ENCODE measurements at places on chromosomes 11 and 22.

GRCh38 chr11:71171576-71171975 is 80.8 kb downstream of the SHANK2 start:
- DNase-seq = no peak

- no peak for DNase-seq
These were observed 11.6 kb downstream of the TUBGCP6 start for GRCh38 chr22:50233223-50233622.

- DNase-seq = no peak
These were observed 114.0 kb downstream of the BLID start for GRCh38 chr11:122002047-122002446.

DNA sequence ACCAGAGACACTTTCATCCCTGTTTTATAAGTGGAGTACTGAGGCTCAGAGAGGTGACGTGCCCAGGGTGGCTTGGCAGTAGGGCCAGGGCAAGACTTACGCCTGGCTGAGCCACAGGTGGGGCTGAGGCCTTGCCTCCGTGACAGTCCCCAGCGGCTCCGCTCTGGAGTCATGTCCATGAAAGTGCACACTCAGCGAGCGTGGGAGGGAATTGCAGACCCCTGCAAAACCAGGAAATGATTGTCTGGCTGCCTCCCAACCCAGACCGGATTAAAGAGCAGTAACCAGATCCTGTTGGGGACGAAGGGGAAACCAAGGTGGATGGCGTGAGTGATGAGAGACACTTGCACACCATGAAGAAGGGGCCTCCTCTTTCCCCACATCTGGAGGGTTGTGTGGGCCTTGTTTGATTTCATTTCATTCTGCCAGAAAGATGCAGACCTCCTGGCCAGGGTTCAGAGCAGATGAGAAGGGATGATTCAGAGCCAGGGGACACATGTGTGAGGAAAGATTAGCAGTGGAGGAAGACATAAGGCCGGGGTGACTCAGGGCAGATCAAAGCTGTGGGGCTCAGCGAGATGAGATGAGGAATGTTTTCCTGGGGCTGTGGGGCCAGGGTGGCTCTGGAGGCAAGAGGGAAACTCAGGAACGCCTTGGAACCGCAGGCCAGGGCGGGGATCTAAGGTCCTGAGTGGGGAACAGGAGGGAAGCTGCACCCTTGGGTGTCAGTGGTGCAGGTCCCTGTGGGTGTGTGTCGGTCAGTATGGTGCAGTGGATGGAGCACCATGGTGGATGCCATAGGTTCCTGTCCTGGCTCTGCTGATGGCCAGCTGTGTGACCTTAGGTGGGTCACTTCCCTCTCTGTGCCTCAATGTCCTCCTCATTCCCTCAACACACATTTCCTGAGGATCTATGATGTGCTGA is 29.9 kb upstream of the LRRC32 start:
- DNase-seq = no peak

- peak; percentile 61 for DNase-seq
These were observed 36.1 kb downstream of the LIMK2 start for GRCh38 chr22:31248138-31248745.

DNA sequence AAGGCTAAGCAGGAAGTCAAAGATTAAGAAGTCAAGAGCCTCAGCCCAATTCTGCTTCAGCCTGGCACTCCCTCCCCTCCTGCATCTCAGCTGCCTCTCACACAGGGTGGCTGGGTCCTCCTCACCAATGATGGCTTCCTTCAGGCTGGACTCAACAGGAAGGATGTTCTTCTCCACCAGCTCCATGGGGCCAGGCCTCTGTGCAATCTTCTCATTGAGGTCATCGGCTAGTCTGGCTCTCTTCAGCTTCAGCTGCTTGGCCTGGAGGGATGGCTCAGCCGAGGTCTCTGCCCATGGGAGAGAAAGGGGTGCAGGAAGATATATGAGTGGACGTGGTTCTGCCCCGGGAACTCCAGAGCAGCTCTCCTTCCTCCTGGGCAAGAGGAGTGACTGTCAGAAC is 59.1 kb downstream of the SGSM3 start:
- DNase-seq = no peak

DNA sequence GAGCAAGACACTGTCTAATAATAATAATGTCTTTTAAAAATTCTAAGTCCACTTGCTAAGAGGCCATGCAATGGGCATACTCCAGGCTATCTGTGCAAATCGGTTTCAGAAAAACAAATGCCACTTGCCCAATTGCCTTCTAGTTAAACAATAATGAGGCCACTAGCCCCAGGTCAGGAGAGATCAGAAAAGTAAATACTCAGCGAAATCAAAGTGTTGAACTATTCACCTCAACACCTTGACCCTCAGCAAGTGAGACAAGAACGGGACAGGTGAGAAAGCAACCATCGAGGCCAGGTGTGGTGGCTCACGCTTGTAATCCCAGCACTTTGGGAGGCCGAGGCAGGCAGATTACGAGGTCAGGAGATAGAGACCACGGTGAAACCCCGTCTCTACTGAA is 72.3 kb upstream of the SYN3 start:
- DNase-seq = no peak

- no peak for DNase-seq
These were observed 21.6 kb downstream of the P2RY2 start for GRCh38 chr11:73239571-73240189.

DNA sequence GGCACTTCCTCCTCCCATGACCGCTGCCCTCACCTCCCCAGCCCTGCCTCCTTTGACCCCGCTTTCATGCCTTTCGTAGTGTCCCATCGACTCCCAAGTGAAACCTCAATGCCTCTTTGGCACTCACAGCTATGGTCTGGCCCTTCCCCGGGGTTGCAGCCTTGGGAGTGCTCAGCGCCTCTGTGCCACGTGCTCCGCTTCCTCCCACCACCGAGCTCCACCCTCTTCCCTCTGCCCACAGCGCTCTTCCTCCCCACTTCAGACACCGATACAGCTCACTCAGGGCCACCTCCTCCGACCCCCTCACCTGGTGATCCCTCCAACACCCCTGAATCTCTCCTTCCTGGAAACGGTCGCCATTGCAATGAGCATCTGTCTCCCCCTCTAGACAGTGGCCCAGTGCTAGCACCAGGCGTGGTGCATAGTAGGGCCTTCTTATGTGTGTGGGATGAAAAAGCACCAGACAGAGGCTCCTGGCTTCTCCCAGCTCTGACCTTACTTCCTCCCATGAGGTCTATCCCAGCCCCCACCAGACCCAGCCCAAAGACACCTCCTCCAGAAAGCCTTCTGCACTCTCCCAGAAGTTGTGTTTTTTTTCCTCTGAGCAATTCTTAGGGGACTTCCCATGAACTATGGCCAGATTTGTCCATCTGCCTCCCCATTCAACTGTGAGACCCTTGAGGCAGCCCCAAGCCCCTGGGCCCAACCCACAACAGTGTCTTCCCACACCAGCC is 16.4 kb upstream of the SCGB1A1 start:
- peak; percentile 54 for DNase-seq

- DNase-seq = no peak
These were observed 52.0 kb downstream of the CADM1 start for GRCh38 chr11:115452241-115452640.

GRCh38 chr22:30245985-30246813 is at the start of gene LIF:
LIF (minus strand) TSS chr22:30246759; CDS start chr22:30246695, 64 bp downstream.
- peak; percentile 61 for DNase-seq

GRCh38 chr11:18936002-18936673 is 3.1 kb downstream of the MRGPRX1 start:
- DNase-seq = no peak

DNA sequence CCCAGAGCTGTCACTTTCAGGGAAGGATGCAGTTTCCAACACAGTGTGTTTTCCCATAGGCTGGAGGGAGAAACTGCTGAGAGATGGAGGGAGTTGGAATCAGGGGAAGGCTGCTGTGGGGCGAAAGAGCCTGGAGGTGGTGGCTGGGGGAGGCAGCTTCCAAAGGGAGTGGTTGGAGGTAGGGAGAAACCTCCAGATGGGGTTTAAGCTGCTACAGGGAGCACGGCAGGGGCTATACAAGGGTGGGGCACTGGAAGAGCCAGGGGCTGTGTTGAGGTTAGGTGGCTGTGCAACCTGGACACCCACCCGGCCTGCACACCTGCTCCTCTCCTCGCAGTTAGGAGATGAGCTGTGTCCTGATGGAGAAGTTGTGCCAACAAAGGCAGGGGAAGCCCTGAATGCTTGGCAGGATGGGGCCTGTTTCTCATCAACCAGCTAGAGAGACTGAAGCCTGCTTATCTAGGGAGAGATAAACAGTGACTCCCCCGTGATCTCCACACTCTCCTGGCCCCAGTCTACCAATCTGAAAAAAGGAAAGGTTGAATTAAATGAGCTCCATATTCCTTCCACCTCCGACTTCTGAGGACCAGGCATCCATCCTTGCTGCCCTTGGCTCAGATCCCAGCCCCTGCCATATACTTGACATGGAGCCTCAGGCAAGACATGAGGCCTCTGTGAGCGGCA is 3.6 kb upstream of the SLCO2B1 start:
- no peak for DNase-seq

- peak; percentile 73 for DNase-seq
These were observed 50.0 kb upstream of the POU2AF1 start for GRCh38 chr11:111429066-111429506.

DNA sequence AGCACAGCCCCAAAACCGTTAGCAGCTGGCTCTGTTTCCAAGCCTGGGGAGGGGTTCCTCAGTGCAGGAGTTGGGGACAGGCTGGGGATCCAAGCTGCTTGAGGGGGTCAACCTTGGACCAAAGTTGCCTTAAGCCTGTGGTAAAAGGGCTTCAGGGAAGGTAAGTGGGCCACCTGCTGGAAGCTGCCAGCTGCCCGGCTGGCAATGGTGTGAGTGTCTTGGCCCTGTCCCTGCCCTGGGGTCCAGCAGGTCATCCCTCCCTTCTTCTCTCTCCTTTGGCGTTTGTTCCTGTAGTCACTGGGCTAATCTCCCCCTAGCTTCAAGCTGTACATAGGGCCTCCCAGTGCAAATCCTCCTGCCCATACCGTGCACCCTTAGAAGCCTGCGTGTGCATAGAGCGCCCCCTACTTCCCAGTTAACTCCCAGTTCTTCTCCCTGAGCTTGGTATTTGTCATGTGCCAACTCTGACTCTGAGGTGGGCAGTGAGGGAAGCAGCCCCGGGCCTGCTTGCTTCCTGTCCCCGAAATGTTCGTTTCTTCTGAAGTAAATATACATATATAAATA is 4.4 kb downstream of the TMEM258 start:
- no peak for DNase-seq

GRCh38 chr11:118933486-118933885 is 7.8 kb upstream of the BCL9L start:
- DNase-seq = no peak

- DNase-seq = no peak
These were observed 10.7 kb downstream of the CBX6 start for GRCh38 chr22:38861170-38861876.

- DNase-seq = peak; percentile 20
These were observed 42.2 kb downstream of the P4HA3 start for GRCh38 chr11:74269161-74269811.

- DNase-seq = no peak
These were observed 936 bp downstream of the BRD1 start for GRCh38 chr22:49826603-49827270.
